Neural progenitor cell (in vitro differentiated cells): ENCODE measurements at places on chromosomes 16 and 17. TPM values are rescaled to one million over a fixed set of nuclear protein-coding genes. Genes with fewer than 3 reads are reported as not detected.

The MYO15B gene
- 10.2 and 17.1 TPM in 2 replicates for total RNA-seq

The SPECC1 gene
- 90.0 and 93.1 TPM in 2 replicates for total RNA-seq

The TBC1D3 gene
- total RNA-seq = not detected in 2 replicates

The GLIS2 gene
- 0.15 and 1.3 TPM in 2 replicates for total RNA-seq

The IRX5 gene
- 1.0 and 1.6 TPM in 2 replicates for total RNA-seq

The HOXB5 gene
- total RNA-seq = not detected in 2 replicates

DNA sequence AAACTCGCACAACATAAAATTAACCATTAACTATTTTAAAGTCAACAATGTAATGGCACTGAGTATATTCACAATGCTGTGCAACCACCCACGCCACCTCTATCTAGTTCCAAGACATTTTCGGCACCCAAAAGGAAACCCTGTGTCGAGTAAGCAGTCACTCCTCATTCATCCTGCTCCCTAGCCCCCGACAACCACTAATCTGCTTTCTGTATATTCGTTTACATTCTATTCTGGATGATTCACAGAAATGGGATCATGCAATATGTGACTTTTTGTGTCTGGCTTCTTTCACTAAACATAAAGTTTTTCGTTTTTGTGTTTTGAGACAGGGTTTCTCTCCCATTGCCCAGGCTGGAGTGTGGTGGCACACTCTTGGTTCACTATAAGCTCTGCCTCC lies 42.2 kb upstream of the HAPSTR1 start:
- DNase-seq = no peak

DNA sequence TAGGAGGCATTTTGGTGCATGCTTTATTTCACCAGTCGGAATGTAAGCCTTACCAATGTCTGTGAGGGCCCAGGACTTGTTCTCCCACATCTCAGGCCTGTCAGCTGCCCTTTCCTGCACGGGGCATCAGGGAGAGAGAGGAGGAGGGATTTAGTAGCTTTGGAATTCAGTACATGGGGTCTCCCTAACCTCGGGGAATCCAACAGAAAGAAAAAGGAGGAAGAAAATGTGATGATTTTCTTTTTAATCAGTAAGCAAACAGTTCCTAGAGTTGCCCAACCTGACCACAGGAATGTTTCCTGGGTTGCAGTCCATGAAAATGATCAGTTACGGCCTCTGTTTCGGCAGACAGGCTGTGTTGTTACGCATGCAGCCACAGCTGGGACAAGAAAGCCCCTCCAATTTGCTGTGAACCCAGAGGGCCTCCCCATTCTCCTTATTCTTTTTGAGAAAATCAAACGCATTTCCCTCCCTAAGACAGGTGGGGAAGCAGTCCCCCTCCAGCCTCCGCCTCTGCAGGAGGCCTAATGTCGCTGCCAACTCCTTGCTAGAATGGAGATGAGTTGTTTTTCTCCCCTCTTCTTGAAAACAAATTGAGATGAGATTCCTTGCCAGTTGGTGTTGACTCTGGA lies 53.1 kb upstream of the TANGO6 start:
- DNase-seq = peak; percentile 20

DNA sequence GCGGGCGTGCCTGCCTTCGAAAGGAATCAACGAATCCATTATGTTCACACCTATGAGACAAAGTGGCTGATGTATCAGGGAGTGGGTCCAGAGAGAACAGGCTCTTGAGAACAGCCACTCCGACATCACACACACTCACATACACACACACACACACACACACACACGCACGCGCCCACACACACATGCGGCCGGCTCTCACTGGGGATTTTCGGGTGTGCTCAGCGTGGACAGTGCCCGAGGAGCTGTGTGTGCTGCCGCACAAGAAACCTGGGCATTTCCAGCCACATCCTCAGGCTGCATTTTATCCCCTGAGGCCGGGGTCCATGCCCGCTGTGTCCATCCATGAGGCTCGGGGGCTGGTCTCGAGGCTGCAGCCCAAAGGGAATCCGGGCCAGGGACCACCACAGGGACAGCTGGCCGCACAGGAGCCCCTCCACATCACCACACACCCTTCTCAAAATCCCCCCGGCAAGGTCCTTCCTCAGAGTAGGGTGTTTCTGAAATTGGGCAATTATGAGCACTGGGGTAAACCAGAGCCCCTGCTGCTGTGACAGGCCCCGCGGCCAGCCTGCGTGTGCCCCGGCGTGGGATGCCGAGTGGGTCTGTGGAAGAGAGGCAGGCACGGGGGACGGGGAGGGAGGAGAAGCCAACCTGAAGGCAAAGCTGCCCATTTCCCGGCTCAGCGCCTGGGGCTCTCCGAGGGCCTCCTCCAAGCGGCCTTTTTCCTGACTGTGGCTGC lies 24.8 kb downstream of the MRM3 start:
- DNase-seq = no peak

DNA sequence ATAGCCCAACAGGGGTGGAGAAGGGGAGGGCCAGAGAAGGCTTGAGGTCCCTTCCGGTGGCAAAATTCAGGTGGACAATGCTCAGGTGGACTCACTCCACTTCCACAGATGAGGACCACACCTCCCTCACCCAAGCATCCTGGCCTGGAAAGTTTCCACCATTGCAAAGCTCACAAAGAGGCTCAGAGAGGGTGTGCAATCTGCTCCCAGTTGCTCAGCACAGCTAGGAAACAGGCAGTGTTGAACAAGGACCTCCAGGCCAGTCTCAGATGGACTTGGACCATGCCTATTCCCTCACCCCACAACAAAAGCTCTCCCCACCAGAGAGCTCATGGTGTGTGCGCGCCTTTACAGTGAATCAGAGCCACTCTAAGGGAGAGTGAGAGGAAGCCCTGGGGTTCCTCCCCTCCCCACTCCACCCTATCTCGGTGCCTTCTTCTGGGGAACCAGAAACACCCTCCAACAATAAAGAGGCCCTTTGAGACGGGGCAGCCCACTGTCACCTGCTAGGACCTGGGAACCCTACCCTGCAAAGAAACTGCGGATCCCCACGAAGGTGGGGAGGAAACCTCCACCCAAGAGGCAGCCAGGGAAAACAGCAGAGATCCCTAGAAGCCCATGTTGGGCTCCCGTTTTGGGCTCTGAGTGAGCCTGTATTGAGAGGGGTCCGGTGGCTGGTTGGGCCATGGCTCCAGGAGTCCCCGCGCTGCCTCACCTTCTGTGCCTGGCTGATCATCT lies 1.6 kb downstream of the FAM83G start:
- DNase-seq = peak; percentile 18

GRCh38 chr16:75102595-75102994 lies 14.0 kb downstream of the LDHD start:
- no peak for DNase-seq

- peak; percentile 32 for DNase-seq
Measured at GRCh38 chr16:87675111-87675719, 72.9 kb downstream of the JPH3 start.

DNA sequence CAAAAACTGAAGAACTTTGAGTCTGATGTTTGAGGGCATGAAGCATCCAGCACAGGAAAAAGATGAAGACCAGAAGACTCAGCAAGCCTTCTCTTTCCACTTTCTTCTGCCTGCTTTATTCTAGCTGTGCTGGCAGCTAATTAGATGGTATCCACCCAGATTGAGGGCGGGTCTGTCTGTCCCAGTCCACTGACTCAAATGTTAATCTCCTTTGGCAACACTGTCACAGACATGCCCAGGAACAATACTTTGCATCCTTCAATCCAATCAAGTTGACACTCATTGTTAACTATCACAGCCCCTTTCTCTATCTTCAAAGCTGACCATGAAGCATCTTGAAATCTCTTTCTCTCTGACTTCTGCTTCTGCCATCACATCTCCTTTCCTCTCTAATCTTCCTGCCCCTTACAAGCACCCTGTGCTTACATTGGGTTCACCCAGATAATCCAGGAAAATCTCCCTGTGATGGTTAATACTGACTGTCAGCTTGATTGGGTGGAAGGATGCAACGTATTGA lies 115.9 kb upstream of the CDH13 start:
- DNase-seq = no peak

- DNase-seq = no peak
Measured at GRCh38 chr17:29618272-29619065, 4.2 kb downstream of the CORO6 start.

- DNase-seq = no peak
Measured at GRCh38 chr17:83024218-83024971, 55.0 kb upstream of the METRNL start.
